Osteoblast (primary cell): ENCODE measurements at places on chromosomes 13 and 19. TPM values are rescaled to one million over a fixed set of nuclear protein-coding genes. Genes with fewer than 3 reads are reported as not detected.

The KLC3 gene
- 0.29 and 0.72 TPM in 2 replicates for total RNA-seq

The ZBTB7A gene
- 38.6 and 42.7 TPM in 2 replicates for total RNA-seq

The LYL1 gene
- total RNA-seq, result 0.29 and 0.36 TPM in 2 replicates

The PRSS57 gene
- total RNA-seq, result not detected in 2 replicates

The ZNF600 gene
- 8.5 and 9.8 TPM in 2 replicates for total RNA-seq

The MADCAM1 gene
- total RNA-seq, result 0.59 and 0.72 TPM in 2 replicates
